ENCODE measurements at places on chromosomes 3 and 15.

GRCh38 chr3:148068466-148068865, 629.2 kb upstream of the AGTR1 start:
- DNase-seq, result no peak

- no peak for DNase-seq
Observed at GRCh38 chr3:128285967-128286321, 132.7 kb downstream of the EEFSEC start.

GRCh38 chr3:130700541-130700940, 46.1 kb downstream of the PIK3R4 start:
- DNase-seq, result no peak

DNA sequence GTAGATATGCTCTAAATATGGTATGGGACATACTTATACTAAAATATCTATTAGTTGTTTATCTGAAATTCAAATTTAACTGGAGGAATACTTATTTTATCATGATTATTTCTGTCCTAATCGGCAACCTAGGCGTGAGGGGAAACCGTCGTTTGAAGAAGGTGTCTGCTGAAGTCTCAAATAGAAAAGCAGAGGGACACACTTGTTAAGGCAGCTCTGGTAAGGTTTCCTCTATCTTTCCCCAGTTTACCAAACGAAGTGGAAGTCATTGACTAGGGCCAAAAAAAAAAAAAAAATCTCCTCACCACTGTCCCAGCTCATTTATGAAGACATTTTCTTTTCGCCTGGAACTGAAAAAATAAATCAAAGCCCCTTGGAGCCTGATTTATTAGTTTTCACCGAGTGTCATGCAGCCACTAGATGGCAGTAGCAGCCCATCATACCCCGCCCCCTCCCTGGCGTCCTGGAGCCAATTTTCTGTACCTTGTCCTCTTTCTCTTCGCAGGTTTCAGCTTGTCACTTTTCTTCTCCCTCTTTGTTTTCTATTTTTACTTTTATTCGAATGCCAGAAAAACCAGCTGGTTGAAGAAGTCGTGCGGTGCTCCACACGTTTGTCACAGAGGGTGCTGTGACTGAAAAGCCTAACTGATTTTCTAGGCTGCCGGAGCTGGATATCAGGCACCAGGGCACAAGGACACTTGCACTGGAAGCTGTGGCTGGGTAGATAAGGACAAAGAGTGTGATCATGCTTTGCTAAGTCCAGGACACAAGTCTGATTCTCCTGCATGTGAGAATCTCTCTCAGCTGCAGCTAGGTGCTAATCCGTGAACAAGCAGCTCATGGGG, 238.7 kb downstream of the ZPLD1 start:
- peak; percentile 1 for DNase-seq

DNA sequence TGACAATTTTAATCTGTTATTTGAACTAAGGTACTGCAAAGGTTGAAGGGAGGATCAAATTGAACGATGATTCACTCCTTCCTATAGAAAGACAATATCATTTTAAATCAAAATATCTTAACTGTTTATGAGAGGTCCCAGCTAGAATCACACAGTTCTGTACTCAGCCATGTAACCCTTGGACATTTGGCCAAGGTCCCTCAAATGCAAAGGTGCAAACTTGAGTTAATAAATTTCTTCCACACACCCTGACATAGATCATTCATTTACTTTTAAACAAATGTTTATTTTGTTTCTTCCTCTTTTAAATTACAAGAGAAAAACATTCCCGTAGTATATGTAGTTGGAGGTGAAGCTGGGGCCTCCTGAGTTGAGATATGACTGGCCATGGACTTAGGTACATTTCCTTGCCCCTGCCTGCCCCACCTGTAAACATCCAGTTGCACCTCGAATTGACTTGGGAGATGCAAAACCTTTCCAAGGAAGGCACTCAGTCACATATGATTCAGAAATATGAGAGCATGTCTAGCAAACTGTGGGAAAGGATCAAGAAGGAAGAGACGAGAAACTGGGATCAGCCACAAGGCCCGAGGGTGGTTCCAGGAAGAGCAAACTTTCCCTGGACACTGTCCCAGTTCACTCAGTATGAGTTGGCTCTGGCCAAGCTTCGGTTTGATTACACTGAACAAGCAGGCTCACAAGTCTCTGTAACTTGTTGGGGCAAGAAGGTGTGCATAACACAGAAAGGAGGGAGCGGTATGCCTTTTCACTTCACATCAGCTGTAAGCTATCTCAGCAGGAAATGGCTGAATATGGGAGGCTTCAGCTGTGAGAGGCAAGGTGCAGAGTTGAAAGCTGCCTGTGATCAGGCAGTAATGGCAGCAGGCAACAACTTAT, 6.7 kb downstream of the TNFSF10 start:
- DNase-seq, result no peak

- no peak for DNase-seq
Observed at GRCh38 chr3:112126511-112126911, 6.5 kb downstream of the GCSAM start.

- DNase-seq, result no peak
Observed at GRCh38 chr3:132292042-132292441, 25.2 kb upstream of the ACP3 start.

DNA sequence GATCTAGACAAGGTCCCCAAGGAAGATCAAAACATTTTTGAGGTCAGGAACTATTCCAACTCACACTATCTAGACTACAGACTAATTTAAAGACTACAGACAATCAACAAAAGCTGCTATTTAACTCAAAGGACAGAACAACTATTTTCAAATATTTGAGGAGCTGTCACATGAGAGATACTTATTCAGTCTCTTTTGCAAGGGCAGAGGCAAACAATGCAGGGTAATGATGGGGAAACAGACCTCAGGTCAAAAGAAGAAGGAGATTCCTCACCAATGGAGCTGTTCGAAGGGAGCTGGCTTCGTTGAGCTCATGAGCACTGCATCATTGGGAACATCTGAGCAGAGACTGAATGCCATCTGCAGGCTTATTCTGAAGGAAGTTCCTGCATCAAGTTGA, 231.9 kb downstream of the DTWD1 start:
- no peak for DNase-seq

All from stimulated activated CD8-positive, alpha-beta memory T cell treated with anti-CD3 and anti-CD28 coated beads, Interleukin-7, amount 100 ng/mL, for 4 hours (primary cell).